ENCODE measurements at places on chromosomes 4 and X.

GRCh38 chr4:153257151-153257620 is 52.9 kb downstream of the TRIM2 start:
- DNase-seq, result peak; percentile 58

GRCh38 chr4:1519787-1520661 is 113.8 kb upstream of the NKX1-1 start:
- DNase-seq, result no peak

GRCh38 chr4:175346376-175346775 is 428.2 kb downstream of the ADAM29 start:
- no peak for DNase-seq

GRCh38 chr4:147899512-147899911 is 167.6 kb downstream of the ARHGAP10 start:
- no peak for DNase-seq

- DNase-seq, result no peak
Observed at GRCh38 chr4:66275411-66276038, 605.2 kb upstream of the EPHA5 start.

Measured in activated T-cell treated with anti-CD3 and anti-CD28 coated beads, Interleukin-2, amount 50 U/mL, for 48 hours (primary cell).